Left cardiac atrium (tissue), 4 donors: ENCODE measurements at places on chromosomes 5 and 9. TPM values are rescaled to one million over a fixed set of nuclear protein-coding genes. Genes with fewer than 3 reads are reported as not detected.

The FIBCD1 gene
- total RNA-seq: 1.0 TPM

The OR1B1 gene
- not detected for total RNA-seq

The CDKN2A gene
- not detected for total RNA-seq

The SOX30 gene
- total RNA-seq: 0.44 TPM

The INSL4 gene
- total RNA-seq: not detected

The GZMA gene
- total RNA-seq: 3.1 TPM

The PCA3 gene
- not detected for total RNA-seq

The TERT gene
- total RNA-seq: not detected

The KCNIP1 gene
- total RNA-seq: not detected

The CSF1R gene
- total RNA-seq: 41.6 TPM

The MEIKIN gene
- total RNA-seq: not detected

The ARID3C gene
- total RNA-seq: not detected

The SLC25A2 gene
- not detected for total RNA-seq

The ARHGEF37 gene
- 14.1 TPM for total RNA-seq

The CDX1 gene
- total RNA-seq: not detected

The OR13C3 gene
- total RNA-seq: not detected

The CMYA5 gene
- total RNA-seq: 773 TPM

The PCDHB16 gene
- total RNA-seq: 3.1 TPM

The CCL28 gene
- total RNA-seq: 1.6 TPM

The SV2C gene
- total RNA-seq: 0.06 TPM

The LCN12 gene
- total RNA-seq: 7.0 TPM

The PCDHA2 gene
- not detected for total RNA-seq

The CCDC192 gene
- not detected for total RNA-seq

The GLRA1 gene
- total RNA-seq: not detected

The SEC61B gene
- total RNA-seq: 60.4 TPM

The AQP3 gene
- total RNA-seq: 22.5 TPM
